ENCODE measurements at places on chromosomes 2 and 18.

DNA sequence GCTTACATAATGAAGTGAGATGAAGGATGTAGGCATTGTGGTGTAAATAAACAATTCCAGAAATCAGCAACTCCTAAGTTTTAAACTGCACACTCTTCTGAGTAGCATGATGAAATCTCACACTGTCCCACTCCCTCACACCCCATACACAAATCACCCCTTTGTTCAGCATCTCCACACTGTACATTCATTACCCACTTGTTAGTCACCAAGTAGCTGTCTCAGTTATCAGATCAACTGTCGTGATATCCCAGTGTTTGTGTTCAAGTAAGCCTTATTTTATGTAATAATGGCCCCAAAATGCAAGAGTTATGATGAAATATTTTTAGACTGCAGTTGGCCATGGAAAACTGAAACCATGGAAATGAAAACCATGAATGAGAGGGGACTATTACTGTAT lies 135.7 kb downstream of the GRB14 start:
- DNase-seq: no peak

DNA sequence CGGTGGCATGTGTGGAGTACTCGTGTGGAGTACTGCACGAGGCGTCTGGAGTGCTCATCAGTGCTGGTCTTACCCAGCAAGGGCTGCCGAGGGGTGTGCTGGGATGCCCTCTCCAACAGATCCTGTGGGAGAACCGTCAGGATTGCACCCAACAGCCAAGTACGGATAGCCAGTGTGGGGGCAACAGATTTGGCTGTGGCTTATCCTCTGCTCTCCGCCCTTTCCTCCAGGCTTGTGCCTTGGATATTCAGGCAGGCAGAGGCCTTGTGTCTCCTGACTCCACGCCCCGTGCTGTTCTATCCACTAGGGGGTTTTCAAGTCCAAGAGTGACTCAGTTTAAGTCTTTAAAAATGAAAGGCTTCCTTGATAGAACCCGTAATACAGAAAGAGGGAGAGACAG lies 321.0 kb upstream of the HS6ST1 start:
- no peak for DNase-seq

DNA sequence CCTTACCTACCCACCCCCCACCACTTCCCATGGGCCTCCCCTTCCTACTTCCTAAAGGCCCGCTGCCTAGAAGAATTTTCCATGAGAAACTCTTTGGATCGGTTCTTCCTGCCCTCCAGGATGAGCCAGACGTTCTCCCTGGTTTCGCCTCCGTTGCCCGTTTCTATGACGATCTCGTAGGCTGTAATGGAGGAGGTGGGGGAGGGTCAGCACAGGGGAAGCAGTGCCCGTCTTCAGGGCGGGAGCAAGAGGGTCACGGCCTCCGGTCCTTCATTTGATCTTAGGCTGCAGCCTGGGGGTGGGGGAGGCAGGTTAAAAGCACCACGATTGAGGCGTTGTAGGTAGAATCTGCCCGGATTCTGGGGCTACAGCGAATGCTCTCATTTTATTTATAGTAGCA lies 172.0 kb downstream of the LOXHD1 start:
- DNase-seq: no peak

DNA sequence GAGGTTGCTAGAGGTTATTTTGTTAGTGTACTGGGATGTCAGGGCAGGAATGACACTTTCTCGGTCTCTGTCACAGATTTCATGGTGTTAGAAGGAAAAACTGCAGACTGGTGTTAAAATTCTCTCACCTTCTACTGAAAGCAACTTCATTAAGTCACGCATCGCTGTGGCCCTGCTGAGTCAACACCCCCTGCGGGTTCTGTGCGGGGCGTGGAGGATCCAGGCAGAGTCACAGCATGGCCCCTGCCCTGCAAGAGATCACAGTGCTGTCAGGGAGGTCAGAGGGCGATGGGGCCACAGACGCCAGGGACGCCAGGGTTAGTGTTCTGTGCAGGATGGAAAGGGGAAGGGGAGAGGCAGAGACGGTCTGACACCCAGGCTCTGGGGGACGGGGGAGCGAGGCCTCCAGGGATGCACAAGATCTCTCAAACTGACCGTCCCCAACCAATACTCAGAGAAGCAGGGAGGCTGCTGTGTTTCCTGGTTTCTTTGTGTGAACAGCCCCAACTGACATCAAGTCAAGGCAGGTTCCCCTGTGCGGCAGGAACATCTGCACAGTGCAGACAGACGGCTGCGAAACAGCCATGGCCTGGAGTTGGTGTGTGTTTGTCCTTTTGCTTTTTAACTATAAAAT lies 354.9 kb upstream of the SALL3 start:
- DNase-seq: no peak

GRCh38 chr2:39304200-39304599 lies 60.4 kb upstream of the CDKL4 start:
- no peak for DNase-seq

DNA sequence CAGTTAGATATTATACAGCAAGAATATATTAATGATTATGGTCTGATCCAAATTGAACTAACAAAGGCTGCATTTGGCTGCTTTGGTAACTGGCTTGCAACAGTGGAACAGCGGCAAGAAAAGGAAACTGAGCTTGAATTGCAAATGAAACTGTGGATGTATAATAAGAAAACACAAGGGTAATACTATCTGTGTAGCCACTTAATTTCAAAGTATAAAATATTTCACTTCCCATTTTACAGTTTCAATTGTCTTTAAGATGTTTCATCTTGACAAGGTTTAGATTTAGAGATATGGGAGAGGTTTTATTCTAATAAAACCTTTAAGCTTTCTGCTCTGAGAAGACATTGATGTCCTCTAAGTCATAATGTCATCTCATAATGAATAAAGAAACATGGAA lies 23.8 kb downstream of the WDR75 start:
- DNase-seq: no peak

DNA sequence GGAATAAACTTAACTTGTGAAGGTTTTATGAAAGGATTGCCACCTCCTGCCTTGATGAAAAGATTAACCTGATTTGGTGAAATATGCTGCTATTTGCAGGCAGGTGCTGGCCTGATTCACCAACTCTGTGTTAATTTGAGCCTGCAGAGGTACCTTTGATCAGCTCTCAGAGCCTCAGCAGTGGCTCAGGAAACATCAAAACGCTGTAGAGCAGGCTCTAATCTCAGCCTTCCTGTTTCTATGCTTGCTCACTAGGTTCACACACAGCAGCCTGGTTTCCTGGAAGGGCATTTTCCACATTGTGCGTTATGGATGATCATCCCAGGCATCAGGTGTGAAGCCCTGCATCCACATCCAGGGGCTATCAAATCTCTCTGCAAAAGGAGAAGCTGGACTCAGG lies 16.9 kb downstream of the TGIF1 start:
- no peak for DNase-seq

DNA sequence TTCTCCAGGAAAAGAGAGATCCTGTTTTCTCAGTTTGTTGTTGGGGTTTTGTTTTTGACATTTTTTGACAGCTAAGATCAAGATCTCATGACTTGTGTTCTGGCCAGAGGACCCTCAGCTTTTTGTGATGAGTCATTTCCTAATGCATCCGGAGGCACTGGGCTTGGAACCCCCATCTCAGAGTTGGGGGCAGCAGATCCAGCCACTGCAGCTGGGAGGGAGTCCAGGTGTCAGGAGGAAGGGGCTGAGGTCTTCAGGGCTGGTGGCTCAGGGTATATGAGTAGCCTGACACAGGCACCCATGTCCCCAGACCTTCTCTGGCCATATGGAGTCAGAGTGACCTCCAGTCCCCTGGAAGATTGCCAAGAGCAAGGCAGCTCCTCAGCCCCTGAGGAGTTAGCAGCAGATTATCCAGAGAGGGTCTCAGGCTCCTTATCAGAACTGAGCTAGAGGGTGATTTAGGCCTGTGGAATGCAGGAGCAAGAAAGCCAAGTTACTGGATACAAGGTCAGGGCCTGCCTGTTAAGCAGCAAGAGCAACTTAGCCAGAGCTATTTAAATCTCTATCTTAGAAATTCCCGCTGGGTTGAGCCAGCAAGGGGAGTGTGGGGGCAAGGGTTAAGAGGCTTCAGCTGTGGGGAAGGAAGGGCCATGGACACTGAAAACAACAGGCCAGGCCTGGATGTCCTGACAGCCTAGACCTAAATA lies 62.4 kb downstream of the TANC1 start:
- DNase-seq: no peak

DNA sequence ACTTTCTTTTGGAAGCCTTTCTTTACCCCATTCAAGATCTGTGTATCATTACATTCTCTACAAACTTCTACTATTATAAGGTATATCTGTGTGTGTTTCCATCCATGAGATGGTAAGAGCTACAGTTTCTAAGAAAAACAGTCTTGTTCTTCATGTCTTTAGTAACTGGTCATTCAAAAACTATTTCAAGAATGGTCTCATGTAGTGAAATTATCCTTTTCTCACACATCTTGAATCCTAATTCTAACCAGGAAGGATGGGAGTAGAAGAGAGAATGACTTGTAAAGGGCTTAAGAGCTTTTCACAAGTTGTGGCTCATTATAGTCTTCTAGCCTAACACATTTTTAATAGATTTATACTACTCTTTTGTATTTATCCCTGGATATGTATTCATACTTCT lies 47.3 kb downstream of the ROCK1 start:
- DNase-seq: no peak

DNA sequence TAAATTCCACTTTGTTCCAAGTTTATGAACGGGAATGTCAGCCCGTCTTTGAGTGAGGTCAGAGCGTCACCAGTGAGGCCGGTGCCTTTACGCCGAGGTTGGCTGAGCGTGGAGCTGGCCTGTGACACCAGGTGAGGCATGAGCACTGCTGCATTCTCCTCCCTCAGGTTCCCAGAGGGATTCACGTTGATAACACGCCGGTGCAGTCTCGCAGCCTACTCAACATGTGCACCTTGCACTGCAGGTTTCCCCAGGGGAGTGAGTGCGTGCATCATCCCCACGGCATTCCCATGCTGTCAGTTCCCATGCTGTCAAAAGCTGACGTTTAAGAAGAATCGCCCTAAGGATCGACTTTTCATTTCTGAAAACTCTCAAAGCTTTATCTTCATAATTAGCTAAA lies 213.3 kb downstream of the LDLRAD4 start:
- no peak for DNase-seq

DNA sequence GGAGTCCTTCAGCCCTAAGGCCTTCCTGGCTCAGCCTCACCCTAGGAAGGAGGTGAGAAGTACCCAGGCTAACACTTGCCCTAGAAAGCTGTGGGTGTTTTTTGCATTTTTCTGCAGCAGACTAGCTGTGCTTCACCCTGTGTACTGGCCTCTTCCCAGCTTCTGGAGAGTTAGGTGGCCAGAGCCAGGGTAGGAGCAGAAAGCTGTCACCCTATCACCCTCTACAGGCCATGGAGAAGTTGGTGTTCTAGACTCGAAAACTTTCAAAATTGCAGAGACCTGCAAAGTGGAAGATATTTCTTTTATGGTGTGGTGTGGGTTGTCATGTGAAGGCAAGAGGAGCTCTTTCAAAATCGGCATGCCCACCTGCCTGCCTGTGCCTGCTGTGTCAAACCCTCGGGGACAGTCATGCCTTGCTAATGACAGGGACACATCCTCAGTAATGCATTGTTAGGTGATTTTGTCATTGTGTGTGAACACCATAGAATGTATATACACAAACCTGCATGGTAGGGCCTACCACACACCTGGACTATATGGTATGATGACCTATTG lies 29.8 kb downstream of the EHD3 start:
- DNase-seq: no peak

Data from activated CD4-positive, alpha-beta T cell treated with anti-CD3 and anti-CD28 coated beads, Interleukin-2, Interleukin-4, amounts not matched to agents 100 ng/mL and 50 ng/mL, durations not matched to agents 16 hours and 8 hours (primary cell).